ENCODE measurements at places on chromosomes 6 and 20. TPM values are rescaled to one million over a fixed set of nuclear protein-coding genes. Genes with fewer than 3 reads are reported as not detected.
A peak's percentile ranks its signal among the peaks of the same experiment; 100 is the strongest.

Gene FAM217A
- total RNA-seq, result not detected

- peaks cover 41% of the 10 kb centered on the region for H3K36me3 ChIP-seq
- no peak overlapping the region for H3K27ac ChIP-seq
- no peak overlapping the region for H3K4me3 ChIP-seq
Observed at GRCh38 chr6:24529985-24530384, 35.2 kb downstream of the ALDH5A1 start.

- H3K4me3 ChIP-seq, result no peak overlapping the region
- DNase-seq, result no peak
- no peak overlapping the region for H3K27ac ChIP-seq
- H3K27me3 ChIP-seq, result no peaks in the 10 kb centered on the region
- no peaks in the 10 kb centered on the region for H3K4me1 ChIP-seq
Observed at GRCh38 chr6:75993236-75994162, 79.0 kb downstream of the IMPG1 start.

GRCh38 chr20:5220321-5221060, 93.7 kb downstream of the CDS2 start:
- no peak overlapping the region for H3K4me3 ChIP-seq
- H3K27me3 ChIP-seq, result no peaks in the 10 kb centered on the region
- no peak for DNase-seq
- H3K36me3 ChIP-seq, result no peaks in the 10 kb centered on the region
- H3K27ac ChIP-seq, result no peak overlapping the region

DNA sequence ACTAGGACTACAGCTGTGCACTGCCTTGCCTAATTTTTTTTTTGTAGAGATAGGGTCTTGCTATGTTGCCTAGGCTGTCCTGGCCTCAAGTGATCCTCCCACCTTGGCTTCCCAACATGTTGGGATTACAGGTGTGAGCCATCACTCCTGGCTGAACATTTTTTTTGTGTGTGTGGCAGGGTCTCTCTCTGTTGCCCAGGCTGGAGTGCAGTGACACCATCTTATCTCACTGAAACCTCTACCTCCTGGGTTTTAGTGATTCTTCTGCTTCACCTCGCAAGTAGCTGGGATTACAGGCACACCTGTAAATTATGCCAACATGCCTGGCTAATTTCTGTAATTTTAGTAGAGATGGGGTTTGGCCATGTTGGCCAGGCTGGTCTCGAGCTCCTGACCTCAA, 25.3 kb downstream of the PANK2 start:
- no peak for DNase-seq
- H3K27ac ChIP-seq, result no peak overlapping the region
- no peak overlapping the region for H3K4me3 ChIP-seq
- peaks cover 21% of the 10 kb centered on the region for H3K4me1 ChIP-seq
- no peaks in the 10 kb centered on the region for H3K27me3 ChIP-seq
- H3K36me3 ChIP-seq, result peaks cover 90% of the 10 kb centered on the region

- DNase-seq, result no peak
- peaks cover 17% of the 10 kb centered on the region for H3K27me3 ChIP-seq
- H3K4me3 ChIP-seq, result no peak overlapping the region
Observed at GRCh38 chr6:12339022-12339421, 48.9 kb downstream of the EDN1 start.

- H3K4me1 ChIP-seq, result peaks cover 12% of the 10 kb centered on the region
- no peak overlapping the region for H3K4me3 ChIP-seq
- no peaks in the 10 kb centered on the region for H3K36me3 ChIP-seq
Observed at GRCh38 chr6:139942331-139942730, 567.9 kb upstream of the CITED2 start.

DNA sequence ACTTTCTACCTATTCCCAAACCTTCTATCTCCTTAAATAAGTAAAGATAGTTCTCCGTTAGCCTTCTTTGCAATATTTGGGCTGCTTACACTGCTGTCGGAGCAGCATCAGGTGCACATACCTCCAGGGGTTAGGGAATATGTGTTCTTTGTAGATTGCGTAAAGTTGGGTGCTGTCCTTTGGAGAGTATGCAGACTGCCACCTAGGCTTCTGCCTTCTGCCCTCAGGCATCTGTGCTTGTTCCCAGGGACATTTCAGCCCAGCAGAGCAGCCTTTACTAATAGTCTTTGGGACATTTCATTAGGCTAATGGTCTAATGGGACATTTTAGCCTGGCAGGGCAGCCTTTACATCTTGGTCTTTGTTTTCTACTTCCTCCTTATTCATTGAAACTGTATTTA, 260.6 kb downstream of the TPBG start:
- H3K27ac ChIP-seq, result no peak overlapping the region
- no peaks in the 10 kb centered on the region for H3K4me1 ChIP-seq
- H3K4me3 ChIP-seq, result no peak overlapping the region

DNA sequence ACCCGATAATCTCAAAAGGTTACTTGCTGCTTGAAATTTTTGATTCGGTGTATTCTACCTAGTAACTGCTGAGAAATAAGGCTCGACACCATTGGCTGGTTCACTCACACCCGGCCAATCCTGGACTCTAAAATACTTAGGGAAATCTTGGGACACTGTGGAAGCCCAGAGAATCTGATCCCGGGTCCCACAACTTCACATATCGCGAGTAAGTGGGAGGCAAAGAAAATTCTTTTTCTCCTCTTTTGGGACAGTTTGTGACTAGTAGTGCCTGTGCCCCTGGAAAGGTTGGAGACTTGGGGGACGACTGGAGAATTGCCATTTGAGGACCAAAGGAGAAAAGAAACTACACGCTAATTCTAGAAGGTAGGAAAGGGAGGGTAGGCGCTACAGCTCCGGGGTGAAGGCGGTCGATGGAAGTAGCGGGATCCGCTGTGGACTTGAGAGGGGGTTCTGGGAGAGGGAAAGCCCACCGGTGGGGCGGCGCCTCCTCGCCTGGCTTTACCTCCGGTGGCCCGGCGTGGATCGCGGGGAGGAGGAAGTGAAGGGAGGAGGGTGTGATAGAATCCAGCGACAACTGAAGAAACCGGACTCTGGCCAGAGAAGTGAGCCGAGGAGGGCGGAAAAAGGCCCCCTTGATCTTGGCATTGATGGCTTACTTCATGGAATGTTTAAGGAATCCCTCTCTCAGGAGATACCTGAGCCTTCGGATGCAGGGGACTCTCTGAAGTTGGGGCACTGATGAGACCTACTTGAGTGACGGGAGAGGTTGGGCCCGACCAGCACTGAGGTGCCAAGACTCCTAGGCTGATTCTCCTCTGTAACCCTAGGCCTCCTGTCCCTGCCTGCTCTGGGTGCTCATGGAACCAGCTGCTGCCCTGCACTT, 18.8 kb upstream of the BTN3A3 start:
- peak; percentile 95 for DNase-seq
- peak overlapping the region; percentile 81 for H3K4me3 ChIP-seq
- H3K4me1 ChIP-seq, result peaks cover 50% of the 10 kb centered on the region
- H3K27me3 ChIP-seq, result no peaks in the 10 kb centered on the region
- peak overlapping the region; percentile 83 for H3K27ac ChIP-seq

Gene FAM83D
- 310 TPM for total RNA-seq

Gene FGD2
- 23.1 TPM for total RNA-seq

- no peaks in the 10 kb centered on the region for H3K4me1 ChIP-seq
- no peak overlapping the region for H3K4me3 ChIP-seq
- no peaks in the 10 kb centered on the region for H3K36me3 ChIP-seq
- no peak overlapping the region for H3K27ac ChIP-seq
Observed at GRCh38 chr6:82283771-82284410, 36.3 kb upstream of the IBTK start.

GRCh38 chr20:12949429-12949980, 59.3 kb upstream of the SPTLC3 start:
- H3K27me3 ChIP-seq, result no peaks in the 10 kb centered on the region
- no peak overlapping the region for H3K27ac ChIP-seq
- H3K36me3 ChIP-seq, result no peaks in the 10 kb centered on the region
- H3K4me3 ChIP-seq, result no peak overlapping the region
- H3K4me1 ChIP-seq, result no peaks in the 10 kb centered on the region

GRCh38 chr6:167238146-167238693, 52.9 kb upstream of the UNC93A start:
- H3K27ac ChIP-seq, result no peak overlapping the region
- no peaks in the 10 kb centered on the region for H3K36me3 ChIP-seq
- H3K4me1 ChIP-seq, result no peaks in the 10 kb centered on the region

GRCh38 chr20:34150306-34151000, 38.4 kb upstream of the EIF2S2 start:
- H3K4me3 ChIP-seq, result no peak overlapping the region
- DNase-seq, result no peak
- H3K36me3 ChIP-seq, result no peaks in the 10 kb centered on the region
- no peaks in the 10 kb centered on the region for H3K4me1 ChIP-seq

DNA sequence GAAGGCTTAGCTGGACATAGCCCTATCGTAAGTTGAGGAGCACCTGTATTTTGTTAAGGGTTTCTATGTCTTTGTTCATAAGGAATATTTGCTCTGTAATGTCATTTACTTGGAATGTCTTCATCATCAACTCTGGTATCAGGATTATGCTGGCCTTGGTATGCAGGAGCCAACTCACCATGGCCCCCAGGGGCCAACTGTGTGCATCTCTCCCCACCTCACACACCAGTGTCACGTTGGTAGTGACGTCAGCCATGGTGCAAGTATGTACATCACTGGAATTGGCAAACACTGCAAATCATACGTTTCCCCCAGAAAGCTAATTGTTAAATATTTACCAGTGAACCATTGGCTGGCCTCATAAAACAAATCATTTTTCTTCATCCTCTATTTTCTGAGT, 70.8 kb downstream of the YTHDF1 start:
- no peak for DNase-seq
- no peaks in the 10 kb centered on the region for H3K36me3 ChIP-seq
- no peak overlapping the region for H3K4me3 ChIP-seq
- no peak overlapping the region for H3K27ac ChIP-seq

GRCh38 chr6:49118478-49118877, 344.6 kb downstream of the MMUT start:
- no peaks in the 10 kb centered on the region for H3K27me3 ChIP-seq
- no peak overlapping the region for H3K4me3 ChIP-seq
- H3K36me3 ChIP-seq, result no peaks in the 10 kb centered on the region
- no peaks in the 10 kb centered on the region for H3K4me1 ChIP-seq

Gene TSPO2
- total RNA-seq, result not detected

Gene MYLK2
- total RNA-seq, result not detected

DNA sequence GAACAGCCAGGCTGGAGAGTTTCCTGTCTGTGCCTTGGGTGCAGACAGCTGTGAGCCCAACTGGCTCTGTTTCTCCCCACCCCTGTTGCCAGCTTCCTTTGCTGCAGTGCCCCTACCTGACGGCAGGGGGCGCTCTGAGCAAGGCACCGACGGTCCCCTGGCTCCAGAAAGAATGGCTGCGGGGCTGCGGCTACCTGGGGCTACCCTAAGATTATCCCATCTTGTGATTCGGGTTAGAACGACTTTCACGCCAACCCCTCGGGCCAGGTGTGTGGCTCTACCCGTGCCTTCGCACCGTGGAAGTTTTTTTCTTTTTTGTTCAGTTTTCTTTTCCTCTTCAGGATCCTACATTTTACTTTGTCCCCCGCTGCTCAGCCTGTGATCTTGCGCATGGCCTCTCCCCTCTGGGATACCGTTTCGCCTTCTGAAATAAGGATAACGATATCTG, 33.4 kb upstream of the AAR2 start:
- no peaks in the 10 kb centered on the region for H3K4me1 ChIP-seq
- peaks cover 34% of the 10 kb centered on the region for H3K36me3 ChIP-seq
- no peak overlapping the region for H3K4me3 ChIP-seq
- H3K27ac ChIP-seq, result no peak overlapping the region
- peak; percentile 91 for DNase-seq
- H3K27me3 ChIP-seq, result no peaks in the 10 kb centered on the region

Gene BCAS1
- total RNA-seq, result not detected

Gene HLA-DRB5
- 0.99 TPM for total RNA-seq

- no peak overlapping the region for H3K4me3 ChIP-seq
- no peaks in the 10 kb centered on the region for H3K36me3 ChIP-seq
- no peak overlapping the region for H3K27ac ChIP-seq
- no peaks in the 10 kb centered on the region for H3K27me3 ChIP-seq
- peaks cover 42% of the 10 kb centered on the region for H3K4me1 ChIP-seq
- no peak for DNase-seq
Observed at GRCh38 chr6:136783495-136784270, 8.6 kb downstream of the MAP3K5 start.

Gene EPPIN
- not detected for total RNA-seq

Gene TRDN
- not detected for total RNA-seq

- no peak overlapping the region for H3K4me3 ChIP-seq
- peak; percentile 89 for DNase-seq
- H3K27ac ChIP-seq, result no peak overlapping the region
- peaks cover 4% of the 10 kb centered on the region for H3K27me3 ChIP-seq
- no peaks in the 10 kb centered on the region for H3K36me3 ChIP-seq
Observed at GRCh38 chr20:44069203-44070011, 117.6 kb downstream of the JPH2 start.

Gene BLOC1S5
- total RNA-seq, result 10.4 TPM

DNA sequence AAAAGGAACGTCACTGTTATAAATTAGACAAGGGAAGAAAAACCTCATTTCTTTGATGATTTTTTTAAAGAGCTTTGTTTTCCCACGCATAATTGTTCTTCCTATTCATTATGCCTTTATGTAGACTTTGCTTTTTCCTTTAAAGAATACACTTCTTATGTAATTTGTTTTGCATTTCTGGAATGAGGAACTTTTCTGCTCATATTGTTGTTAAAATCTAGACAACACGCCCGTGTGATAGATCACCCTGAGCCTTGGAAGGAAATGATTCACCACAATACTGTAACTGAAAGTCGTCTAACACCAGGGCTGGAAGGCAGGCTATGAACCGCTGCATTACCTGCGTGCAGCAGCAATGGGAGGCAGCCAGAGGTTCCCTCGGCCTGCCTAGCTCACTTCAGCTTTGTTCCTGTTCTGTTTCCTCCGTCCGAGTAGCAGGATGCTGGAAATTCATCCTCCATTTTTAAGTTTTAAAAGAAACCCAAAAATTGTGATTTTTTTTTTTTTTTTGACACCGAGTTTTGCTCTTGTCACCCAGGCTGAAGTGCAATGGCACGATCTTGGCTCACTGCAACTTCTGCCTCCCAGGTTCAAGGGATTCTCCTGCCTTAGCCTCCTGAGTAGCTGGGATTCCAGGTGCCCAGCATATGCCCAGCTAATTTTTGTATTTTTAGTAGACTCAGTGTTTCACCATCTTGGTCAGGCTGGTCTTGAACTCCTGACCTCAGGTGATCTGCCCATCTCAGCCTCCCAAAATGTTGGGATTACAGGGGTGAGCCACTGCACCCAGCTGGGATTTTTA, 49.6 kb upstream of the ZNF217 start:
- no peak for DNase-seq
- H3K36me3 ChIP-seq, result no peaks in the 10 kb centered on the region
- H3K27me3 ChIP-seq, result no peaks in the 10 kb centered on the region
- H3K27ac ChIP-seq, result peak overlapping the region; percentile 54

Measured in esophagus muscularis mucosa (tissue), 4 donors.